ENCODE measurements at places on chromosomes 2 and 18.

DNA sequence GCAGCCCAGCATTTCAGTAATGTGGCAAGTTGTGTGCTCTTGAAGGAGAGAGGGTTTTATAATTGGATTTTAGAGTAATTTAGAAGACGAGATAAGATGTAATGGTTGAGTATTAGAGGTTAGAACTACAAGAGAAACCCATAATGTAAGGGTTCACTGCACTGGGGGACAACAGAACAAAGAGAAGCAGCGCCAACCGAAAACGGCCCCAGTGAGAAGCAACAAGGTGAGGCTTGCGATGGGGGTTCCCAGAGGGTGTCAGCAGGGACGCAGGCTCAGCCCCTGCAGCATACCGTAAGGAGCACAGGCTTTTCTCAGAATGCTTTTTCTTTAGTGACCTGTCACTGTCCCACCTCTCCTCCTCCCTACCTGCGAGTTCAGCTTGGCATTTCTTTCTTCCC is 183.9 kb upstream of the ETAA1 start:
- no peak for DNase-seq

DNA sequence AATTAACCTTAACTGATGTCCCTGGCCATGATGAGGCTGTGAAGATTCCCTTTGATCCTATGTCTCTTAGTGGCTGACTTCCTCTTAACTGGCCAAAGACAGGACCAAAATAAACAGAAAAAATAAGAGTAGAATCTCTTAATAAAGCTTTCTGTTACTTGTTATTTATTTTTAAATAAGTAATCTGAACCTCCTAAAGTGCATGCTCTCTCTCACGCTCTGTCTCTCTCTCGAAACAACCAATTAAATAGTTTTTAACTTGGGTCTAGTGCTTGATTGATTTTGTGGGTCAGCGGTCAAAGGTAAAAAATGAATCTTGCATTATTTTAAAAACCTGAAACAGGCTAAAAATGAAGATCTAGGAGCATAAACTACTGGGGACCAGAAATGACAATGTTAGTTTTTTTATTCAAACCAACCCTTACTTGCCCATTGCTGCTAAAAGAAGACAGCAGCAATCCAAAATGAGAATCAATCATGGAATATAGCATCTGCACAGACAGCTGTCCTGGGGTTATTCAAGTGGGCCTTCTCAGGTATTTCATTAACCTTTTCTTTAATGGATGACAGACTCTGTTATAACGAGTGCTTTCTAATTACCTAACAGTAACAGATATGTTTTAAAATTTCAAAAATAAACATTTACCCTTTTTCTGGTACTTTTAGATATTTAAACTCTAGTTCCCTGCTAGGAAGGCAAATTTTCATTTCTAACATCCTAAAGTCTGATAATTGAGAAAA is 11.2 kb downstream of the GAREM1 start:
- DNase-seq, result no peak

GRCh38 chr2:120863661-120864320 is 128.1 kb downstream of the GLI2 start:
- DNase-seq, result no peak

DNA sequence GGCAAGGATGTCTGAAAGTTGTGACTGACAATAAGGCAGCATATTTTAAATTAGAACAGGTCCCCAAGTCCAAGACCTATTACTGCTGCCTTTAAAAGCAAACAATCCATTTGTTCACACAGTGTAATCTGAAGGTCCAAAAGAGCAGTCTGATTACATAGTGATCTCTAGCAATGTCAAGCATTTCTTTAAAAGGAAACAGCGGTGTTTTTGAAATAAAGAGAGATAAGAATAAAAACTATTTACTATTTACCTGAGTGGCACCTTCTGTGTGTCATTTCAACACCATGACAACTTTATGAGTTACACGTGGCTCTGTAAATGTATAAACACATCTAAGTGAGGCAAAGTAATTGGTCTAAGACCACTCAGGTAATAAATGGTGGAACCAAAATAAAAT is 1009.9 kb upstream of the CNTNAP5 start:
- DNase-seq, result no peak

DNA sequence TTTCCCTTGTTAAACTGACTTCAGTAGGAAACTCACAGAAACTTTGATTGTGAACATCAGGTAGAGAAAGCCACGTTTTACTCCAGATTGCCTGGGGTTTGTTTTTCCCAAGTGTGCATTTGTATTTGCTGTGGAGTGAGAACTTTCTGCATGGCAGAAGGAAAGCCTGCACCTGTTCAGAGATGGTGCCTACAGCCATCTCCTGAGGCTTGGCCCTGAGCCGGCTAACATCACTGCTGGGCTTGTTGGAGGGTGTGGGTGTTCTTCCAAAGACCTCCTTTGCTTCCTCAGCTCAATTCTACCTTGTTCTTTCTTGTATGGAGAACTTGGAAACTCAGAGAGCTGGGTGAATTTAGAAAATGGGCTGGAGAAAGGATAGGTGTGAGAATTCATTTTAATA is 16.1 kb downstream of the KCNS3 start:
- DNase-seq, result no peak
